Tongue (tissue), 3 donors: ENCODE measurements at places on chromosomes 11 and 22.

GRCh38 chr22:19719050-19719482, 4.3 kb upstream of the GP1BB start:
- DNase-seq = peak; percentile 70

- no peak for DNase-seq
Measured at GRCh38 chr11:95968585-95968984, 44.7 kb upstream of the MTMR2 start.

DNA sequence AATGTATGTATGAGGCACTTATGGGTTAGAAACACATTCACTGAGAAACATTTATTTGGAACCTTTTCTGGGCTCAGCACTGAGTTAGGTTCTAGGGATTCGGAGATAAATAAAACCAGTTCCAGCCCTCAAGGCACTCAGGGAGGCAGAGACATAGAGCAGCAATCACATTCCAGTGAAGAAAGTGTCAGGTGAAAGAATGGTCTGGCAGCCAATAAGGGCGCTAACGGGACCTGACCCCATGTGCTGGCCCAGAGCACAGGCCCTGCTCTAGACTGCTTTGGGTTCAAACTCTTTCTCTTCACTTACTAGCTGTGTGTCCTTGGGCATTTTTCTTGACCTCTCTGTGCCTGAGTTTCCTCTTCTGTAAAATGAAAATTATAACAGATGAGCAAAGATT, 146.0 kb upstream of the SYT13 start:
- no peak for DNase-seq

DNA sequence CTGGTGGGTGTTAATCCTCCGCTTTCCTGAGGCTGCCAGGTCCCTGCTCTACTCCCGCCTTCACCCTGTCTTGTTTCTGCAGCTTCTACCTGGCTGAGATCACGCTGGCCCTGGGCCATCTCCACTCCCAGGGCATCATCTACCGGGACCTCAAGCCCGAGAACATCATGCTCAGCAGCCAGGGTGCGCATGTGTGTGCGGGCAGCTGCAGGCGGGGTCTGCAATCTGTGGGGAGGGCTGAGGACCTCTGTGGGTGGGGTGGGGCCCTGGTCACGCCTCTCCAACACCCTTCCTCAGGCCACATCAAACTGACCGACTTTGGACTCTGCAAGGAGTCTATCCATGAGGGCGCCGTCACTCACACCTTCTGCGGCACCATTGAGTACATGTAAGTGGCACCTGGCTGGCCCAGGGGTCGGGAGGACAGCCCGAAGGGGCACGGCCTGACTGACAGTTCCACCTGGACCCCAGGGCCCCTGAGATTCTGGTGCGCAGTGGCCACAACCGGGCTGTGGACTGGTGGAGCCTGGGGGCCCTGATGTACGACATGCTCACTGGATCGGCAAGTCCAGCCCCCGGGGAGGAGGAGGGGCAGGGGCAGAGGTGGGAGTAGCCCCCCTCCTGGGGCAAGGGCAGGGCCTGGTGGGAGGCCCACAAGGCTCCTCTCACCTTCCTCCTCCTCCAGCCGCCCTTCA, 4.5 kb downstream of the RPS6KB2 start:
- DNase-seq = no peak

- no peak for DNase-seq
Measured at GRCh38 chr22:50276143-50276542, 6.0 kb upstream of the MAPK11 start.

GRCh38 chr11:30147293-30147692, 83.5 kb upstream of the FSHB start:
- no peak for DNase-seq

DNA sequence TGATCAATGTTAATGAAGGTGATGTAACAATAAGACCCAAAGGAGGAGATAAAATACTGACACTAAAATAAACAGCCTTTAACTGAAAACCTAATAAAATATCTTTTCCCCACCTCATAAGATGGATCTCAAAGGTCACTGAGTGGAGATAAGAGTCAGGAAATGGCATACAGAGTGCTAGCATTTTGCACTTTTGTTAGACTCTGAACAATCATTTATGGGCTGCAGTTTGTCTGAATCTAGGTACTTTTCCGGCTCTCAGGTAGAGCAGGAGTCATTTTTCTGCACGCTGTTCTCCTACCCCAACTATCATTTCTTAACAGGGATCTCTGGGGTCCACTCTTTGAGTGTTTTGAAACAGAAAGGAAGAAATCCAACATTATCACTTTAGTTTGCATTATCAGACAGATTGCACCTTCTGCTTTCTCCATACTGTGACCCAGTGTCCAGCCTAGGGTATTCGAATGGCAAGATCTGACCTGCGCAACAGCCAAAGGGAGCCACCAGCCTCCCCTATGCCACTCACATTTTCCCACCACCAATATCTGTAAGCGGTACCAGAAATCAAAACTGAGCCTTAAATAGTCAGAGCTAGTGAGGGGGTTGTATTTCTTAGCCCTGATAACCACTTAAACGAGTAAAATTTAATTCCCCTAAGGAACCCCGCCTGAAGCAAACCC, 863 bp downstream of the SIAE start:
- DNase-seq = no peak

DNA sequence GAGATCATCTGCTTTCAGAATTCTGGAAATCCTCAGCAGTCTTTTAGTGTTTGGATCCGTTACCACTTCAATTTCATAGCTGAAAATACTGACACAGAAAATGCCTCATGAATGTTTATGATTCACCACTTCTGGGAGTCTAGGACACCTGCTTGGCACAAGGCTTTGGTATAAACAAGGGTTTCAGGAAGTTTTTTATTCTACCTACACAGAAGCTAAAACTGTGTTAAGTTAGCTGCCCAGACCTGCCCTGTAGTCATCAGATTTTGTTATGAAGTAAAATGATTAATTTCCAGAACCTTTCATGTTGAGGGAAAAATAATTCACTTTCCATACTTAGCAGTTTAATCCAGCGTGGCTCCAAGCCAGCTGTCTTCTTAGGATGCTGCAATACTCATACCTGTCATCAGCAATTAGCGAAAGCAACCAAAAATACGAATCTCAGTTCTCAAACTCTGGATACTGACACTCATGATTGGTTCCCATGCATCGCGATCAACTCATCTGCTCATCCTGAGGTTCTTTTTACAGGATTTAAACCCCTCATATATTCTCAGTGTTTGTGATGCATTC, 458.5 kb upstream of the CCDC90B start:
- peak; percentile 40 for DNase-seq
